ENCODE measurements at places on chromosomes 1 and 21. TPM values are rescaled to one million over a fixed set of nuclear protein-coding genes. Genes with fewer than 3 reads are reported as not detected.

Gene RNU1-3
- 6.5 TPM for polyA plus RNA-seq

Gene CCDC185
- polyA plus RNA-seq, result not detected

Gene TNFSF4
- polyA plus RNA-seq, result 0.06 TPM

Gene C1orf50
- polyA plus RNA-seq, result 1.9 TPM

Gene NPL
- polyA plus RNA-seq, result 0.80 TPM

Gene WNT3A
- polyA plus RNA-seq, result not detected

Gene CRABP2
- polyA plus RNA-seq, result 15.6 TPM

Gene SFN
- polyA plus RNA-seq, result 114 TPM

Gene C1orf141
- polyA plus RNA-seq, result not detected

Gene PLA2G2D
- polyA plus RNA-seq, result not detected

Gene C1orf174
- polyA plus RNA-seq, result 23.7 TPM

Gene CLCA4
- not detected for polyA plus RNA-seq

Gene DYNLT4
- not detected for polyA plus RNA-seq

Gene TDRD10
- polyA plus RNA-seq, result not detected

Gene CHTOP
- 79.2 TPM for polyA plus RNA-seq

Gene IFFO2
- 50.1 TPM for polyA plus RNA-seq

Measured in A549 (cell line).